ENCODE measurements at places on chromosomes 1 and 21.

- DNase-seq, result no peak
These were observed 54.0 kb upstream of the LRP8 start for GRCh38 chr1:53381790-53382401.

DNA sequence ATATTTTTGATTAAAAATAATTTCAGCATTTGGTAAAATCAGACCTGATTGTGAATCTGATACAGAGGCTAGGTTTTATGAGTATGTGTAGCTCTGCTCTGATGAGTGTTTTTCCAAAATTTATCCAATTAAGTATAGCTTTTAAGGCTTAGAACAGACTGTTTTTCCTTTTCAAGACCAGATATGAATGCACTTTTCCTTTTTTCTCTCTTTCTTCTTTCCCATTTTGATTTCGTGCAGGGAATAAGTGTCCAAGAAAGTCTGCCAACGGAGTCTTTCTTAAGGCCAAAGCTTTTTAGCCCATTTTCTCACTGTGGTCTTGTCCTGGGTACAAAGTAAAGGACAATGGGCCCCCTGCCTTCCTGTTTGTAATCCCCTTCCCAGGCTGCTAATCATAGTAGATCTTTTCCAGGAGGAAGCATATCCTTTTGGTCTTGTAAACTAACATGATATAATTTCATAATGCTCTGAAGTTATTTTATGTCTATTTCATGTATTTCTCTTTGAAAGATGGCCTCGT lies 2.9 kb downstream of the KIF1B start:
- no peak for DNase-seq

GRCh38 chr1:38964140-38964548 lies 22.5 kb upstream of the RHBDL2 start:
- no peak for DNase-seq

DNA sequence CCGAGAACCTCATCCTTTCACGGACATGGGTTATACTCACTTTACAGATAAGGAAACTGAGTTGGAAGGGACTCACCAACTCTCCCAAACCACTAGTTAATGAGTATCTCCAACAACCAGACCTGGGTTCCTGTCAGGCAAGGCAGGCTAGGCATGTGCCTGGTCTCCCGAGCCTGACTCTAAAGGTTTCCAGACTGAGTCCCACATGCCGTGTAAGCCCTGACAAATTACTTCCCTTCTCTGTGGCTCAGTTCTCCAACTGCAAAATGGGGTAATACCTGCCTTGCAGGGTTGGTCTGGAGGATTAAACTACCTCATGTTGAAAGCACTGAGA lies 34.3 kb downstream of the SSBP3 start:
- no peak for DNase-seq

DNA sequence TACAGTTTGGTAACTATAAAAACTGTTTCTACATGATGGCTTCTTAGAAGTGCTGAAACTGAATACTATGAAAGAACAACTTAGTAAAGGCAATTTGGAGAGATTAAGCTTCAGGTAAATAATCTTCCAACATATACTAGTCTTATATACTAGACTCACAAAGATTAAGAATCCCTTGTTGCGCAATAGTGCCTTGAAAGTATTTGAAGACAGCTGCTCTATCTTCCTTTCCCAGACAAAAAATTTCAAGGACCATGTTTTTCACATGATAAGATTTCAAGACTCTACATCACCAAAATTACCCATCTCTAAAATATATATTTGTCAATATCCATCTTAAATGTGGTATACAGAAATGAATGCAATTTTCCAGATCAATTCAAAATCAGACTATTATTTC lies 37.7 kb upstream of the ASPM start:
- DNase-seq, result no peak

DNA sequence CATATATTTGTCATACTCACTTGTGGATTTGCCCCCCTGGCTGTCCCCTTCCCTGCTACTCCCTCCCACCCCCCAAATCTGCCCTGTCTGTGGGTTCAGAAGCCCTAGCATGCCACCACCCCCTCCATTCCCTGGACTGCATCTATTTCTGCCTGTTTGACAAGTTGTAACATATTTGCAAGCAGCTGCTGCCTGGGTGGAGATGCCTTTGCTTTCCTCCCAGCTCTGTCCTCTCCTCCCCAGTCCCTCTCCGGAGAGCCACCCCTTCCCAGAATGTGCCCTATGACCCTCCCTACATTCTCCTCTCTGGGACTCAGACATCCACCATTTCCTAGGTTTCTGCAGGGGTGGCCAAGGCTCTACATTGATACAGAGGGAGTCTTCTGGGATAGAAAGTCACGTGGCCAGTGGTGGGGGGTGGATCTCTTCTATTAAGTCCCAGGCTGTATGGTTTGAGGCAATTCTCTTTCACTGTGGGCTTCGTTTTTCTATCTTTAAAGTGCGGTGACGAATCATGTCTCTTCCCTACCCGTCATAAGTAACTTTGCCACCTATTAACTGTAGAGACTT lies 6.0 kb upstream of the MYOG start:
- no peak for DNase-seq

DNA sequence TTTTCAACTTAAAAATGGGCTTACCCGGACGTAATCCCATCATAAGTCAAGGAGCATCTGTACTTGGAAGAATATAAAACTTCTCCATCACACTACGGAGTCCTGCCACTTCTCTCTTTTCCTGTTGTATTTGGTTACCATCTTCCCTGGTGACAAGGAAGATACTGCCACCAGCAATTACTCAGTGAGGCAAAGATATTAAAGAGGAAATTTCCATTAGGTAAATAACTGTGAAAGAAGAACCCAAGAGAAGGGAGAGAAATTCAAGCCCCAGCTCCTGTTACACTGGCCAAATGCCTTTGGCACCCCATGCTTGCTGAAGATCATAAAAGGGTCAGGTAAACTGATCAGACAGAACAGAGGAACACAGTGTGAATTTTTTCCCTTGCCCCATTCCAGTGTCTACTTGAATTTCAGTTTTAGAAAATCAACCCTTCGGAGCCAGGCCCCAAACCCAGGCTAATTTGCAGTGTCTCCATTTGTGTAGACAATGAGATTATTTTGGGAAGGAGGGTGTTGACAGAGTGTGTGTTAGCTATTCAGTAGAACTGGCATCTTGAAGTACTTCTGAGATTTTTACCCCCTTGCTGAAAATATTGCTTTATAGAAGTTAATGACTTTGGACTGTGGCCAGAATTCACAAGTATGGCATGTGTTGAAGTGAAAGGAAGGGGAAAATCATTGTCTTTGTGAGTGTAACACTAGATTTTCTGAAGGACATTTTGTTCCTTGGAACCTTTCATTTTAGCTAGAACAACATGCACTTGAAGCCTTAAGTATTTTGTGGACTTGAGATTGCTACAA lies 167.1 kb downstream of the DHRS3 start:
- DNase-seq, result no peak

DNA sequence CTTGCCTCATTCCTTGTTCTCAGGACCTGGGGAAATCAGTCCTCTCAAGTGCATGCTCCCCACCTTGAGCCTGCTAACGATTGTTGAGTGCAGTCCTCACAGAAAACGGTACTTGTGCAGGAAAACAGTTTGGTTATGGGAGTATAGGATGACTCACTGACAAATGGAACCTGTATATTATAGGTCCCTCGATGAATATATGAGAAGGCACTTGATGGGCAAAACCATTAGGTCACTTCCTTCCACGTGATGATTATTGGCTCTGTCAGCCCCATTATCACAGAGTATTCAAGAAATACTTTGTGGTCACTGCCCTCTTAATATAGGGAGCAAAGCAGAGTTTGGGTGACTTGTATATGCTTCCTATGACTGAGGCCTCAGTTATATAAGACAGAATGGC lies 6.2 kb downstream of the CCDC17 start:
- no peak for DNase-seq

DNA sequence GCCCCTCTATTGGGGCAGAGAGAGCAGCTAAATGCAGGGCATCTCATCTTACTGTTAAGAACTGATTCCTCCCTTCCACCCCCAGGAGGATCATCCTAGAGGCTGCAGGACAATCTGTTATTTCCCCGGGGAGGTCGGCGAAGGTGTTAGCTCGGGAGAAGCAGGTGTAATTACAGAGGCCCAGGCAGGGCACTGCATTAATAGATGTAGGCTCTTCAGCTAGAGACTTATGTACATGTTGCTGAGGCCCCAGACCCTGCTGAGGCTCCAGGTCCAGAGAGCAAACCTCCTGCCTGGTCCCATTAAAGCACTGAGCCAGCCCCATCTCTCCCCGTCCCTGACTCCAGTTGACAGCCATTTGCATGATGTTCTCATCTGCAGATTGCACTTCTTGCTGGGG lies 320.3 kb upstream of the VAMP3 start:
- DNase-seq, result no peak
